ENCODE measurements at places on chromosomes 4 and X. TPM values are rescaled to one million over a fixed set of nuclear protein-coding genes. Genes with fewer than 3 reads are reported as not detected.

GRCh38 chr4:66279084-66279483 lies 608.8 kb upstream of the EPHA5 start:
- no peak for DNase-seq

ITIH6 gene
- polyA plus RNA-seq, result 0.01 TPM

DNA sequence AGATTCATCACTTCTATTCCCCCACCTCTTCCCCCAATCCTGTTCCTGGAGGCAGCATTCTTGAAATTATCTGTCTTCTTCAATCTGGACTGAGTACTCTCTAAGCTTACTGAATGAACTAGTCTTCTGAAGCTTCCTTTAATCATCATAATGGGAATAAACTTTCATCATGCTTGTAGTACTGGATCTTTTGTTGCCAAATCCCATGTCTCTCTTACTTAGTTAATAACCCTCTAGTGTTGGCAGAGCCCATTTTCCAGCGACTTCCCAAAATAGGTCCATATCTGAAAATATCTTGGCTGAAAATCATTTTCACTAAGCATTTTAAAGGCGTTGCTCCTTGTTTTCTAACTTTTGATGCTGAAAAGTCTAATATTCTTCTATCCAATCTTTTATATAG lies 39.6 kb downstream of the RPS6KA3 start:
- no peak for DNase-seq

GRCh38 chrX:20523626-20524312 lies 257.1 kb upstream of the RPS6KA3 start:
- DNase-seq, result no peak

GAGE13 gene
- polyA plus RNA-seq, result not detected

Data from urinary bladder (tissue), 4 donors.